A549 treated with CORT108297 at 1 μM for 4 hours (cell line): ENCODE measurements at places on chromosomes 16 and 17. TPM values are rescaled to one million over a fixed set of nuclear protein-coding genes. Genes with fewer than 3 reads are reported as not detected.

SLC2A4 gene
- 0.15 to 0.27 TPM (median 0.26 TPM) in 5 replicates for total RNA-seq

SMIM36 gene
- not detected in 5 replicates for total RNA-seq

MARVELD3 gene
- 0.13 to 0.47 TPM (median 0.25 TPM) in 5 replicates for total RNA-seq

VAT1L gene
- 0.02 to 0.03 TPM in 2 of 5 replicates, not detected in the others for total RNA-seq

ARHGAP27 gene
- 10.7 to 17.5 TPM (median 16.6 TPM) in 5 replicates for total RNA-seq

NOXO1 gene
- total RNA-seq = 0.09 to 0.52 TPM (median 0.21 TPM) in 5 replicates

DYNLRB2 gene
- total RNA-seq = 0.29 to 0.30 TPM in 2 of 5 replicates, not detected in the others

LRRC46 gene
- 2.7 to 4.0 TPM (median 3.5 TPM) in 5 replicates for total RNA-seq

PRSS36 gene
- total RNA-seq = 0.58 to 1.1 TPM (median 0.72 TPM) in 5 replicates

CCDC137 gene
- total RNA-seq = 60.1 to 73.6 TPM (median 66.8 TPM) in 5 replicates

KRTAP9-4 gene
- not detected in 5 replicates for total RNA-seq

NME4 gene
- total RNA-seq = 274 to 468 TPM (median 443 TPM) in 5 replicates

NPIPB6 gene
- total RNA-seq = 1.7 to 3.0 TPM (median 2.0 TPM) in 5 replicates

BEAN1 gene
- total RNA-seq = 2.4 to 3.9 TPM (median 2.9 TPM) in 5 replicates

CARD14 gene
- total RNA-seq = 0.06 to 0.27 TPM (median 0.13 TPM) in 5 replicates

ZSCAN10 gene
- total RNA-seq = 0.03 to 0.05 TPM in 2 of 5 replicates, not detected in the others

SOX9 gene
- total RNA-seq = 7.8 to 11.3 TPM (median 10.5 TPM) in 5 replicates

CCDC78 gene
- 3.5 to 7.1 TPM (median 6.3 TPM) in 5 replicates for total RNA-seq

GSDMA gene
- total RNA-seq = not detected in 5 replicates

ALOX15B gene
- total RNA-seq = 0.03 to 0.05 TPM (median 0.04 TPM) in 3 of 5 replicates, not detected in the others

TBC1D3C gene
- total RNA-seq = not detected in 5 replicates

ICAM2 gene
- 0.07 to 0.10 TPM in 2 of 5 replicates, not detected in the others for total RNA-seq

TSPAN10 gene
- 4.7 to 6.7 TPM (median 5.5 TPM) in 5 replicates for total RNA-seq

CCL16 gene
- not detected in 5 replicates for total RNA-seq

KRTAP4-9 gene
- total RNA-seq = not detected in 5 replicates

CLEC18A gene
- total RNA-seq = 0.06 to 0.22 TPM (median 0.07 TPM) in 4 of 5 replicates, not detected in the other

DECR2 gene
- 19.7 to 30.5 TPM (median 29.6 TPM) in 5 replicates for total RNA-seq

C16orf96 gene
- 0.02 to 0.03 TPM in 2 of 5 replicates, not detected in the others for total RNA-seq

C17orf58 gene
- 17.9 to 19.8 TPM (median 18.8 TPM) in 5 replicates for total RNA-seq

CD7 gene
- 0.05 to 0.15 TPM (median 0.10 TPM) in 4 of 5 replicates, not detected in the other for total RNA-seq

EME1 gene
- 14.9 to 16.1 TPM (median 15.6 TPM) in 5 replicates for total RNA-seq
